Activated T-helper 1 cell treated with anti-CD3 and anti-CD28 coated beads, Interleukin-12 subunit alpha, Interleukin-12 subunit beta, Interleukin-2, Interleukin-4 antibody, amounts not matched to agents 30 ng/mL and 10 ng/mL and 1 ng/mL, durations not matched to agents 14 hours and 24 hours and 36 hours (primary cell): ENCODE measurements at places on chromosomes 16 and 17.

DNA sequence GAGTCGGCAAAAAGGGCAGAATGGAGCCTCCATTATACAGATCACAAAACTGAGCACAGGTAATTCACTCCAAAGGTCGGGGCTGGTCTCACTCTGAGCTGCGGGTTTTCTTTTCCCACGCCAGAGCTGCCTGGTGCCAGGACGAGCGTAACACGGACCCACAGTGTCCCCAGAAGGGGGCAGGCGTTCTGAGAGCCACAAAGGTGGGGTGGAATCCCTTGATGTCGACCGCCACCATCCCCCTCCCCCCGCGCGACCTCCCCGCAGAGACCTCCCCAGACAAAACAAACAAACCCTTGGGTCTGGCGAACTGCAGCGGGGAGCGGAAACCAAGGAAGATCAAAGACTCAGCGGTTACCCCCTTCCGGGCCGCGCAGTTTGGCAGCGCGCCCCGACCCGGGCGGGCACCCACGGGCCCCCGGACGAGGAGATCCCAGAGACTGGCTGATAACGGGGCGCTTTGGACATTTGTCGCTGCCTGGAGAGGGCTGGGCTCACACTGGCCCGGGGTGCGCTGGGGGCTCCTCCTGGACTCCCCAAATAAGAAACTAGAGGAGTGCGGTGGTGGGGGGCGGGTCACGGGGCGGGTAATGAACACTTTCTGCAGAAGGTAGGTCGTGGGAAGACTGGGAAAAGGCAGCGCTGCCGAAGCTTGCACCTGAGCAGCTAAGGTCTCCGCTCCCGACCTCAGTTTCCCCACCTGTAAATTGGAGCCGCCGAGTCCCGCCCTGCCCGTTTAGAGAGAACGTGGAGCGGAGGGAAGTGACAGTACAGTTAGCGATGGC is 664 bp upstream of the NKD1 start:
- DNase-seq: peak; percentile 72

GRCh38 chr16:85659805-85660511 is 28.8 kb downstream of the GINS2 start:
- DNase-seq: peak; percentile 37

- no peak for DNase-seq
Measured at GRCh38 chr17:30161601-30162000, 45.0 kb downstream of the NSRP1 start.

- no peak for DNase-seq
Measured at GRCh38 chr17:45060382-45060796, 728 bp upstream of the NMT1 start.

DNA sequence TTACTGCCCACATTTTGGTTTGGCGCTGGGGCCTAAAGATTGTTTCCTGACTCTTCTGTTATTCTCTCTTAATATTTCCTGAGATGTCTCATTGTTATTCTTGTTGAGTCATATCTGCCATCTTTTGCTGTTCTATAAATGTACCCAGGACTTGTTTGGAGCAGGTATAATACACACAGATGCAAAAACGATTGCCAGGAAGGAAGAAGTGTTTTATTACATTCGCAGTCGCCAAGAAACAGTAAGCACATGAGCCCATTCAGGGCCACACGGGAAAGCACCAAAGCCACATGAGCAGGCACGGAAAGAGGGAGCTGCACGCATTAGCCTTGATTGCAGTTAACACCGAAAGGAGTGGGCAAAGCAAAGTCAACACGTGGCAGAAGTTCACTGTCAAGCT is 70.2 kb downstream of the ARHGAP44 start:
- no peak for DNase-seq

- no peak for DNase-seq
Measured at GRCh38 chr17:74452033-74452840, 14.2 kb upstream of the CD300A start.

GRCh38 chr16:52727441-52727840 is 180.5 kb upstream of the TOX3 start:
- no peak for DNase-seq

DNA sequence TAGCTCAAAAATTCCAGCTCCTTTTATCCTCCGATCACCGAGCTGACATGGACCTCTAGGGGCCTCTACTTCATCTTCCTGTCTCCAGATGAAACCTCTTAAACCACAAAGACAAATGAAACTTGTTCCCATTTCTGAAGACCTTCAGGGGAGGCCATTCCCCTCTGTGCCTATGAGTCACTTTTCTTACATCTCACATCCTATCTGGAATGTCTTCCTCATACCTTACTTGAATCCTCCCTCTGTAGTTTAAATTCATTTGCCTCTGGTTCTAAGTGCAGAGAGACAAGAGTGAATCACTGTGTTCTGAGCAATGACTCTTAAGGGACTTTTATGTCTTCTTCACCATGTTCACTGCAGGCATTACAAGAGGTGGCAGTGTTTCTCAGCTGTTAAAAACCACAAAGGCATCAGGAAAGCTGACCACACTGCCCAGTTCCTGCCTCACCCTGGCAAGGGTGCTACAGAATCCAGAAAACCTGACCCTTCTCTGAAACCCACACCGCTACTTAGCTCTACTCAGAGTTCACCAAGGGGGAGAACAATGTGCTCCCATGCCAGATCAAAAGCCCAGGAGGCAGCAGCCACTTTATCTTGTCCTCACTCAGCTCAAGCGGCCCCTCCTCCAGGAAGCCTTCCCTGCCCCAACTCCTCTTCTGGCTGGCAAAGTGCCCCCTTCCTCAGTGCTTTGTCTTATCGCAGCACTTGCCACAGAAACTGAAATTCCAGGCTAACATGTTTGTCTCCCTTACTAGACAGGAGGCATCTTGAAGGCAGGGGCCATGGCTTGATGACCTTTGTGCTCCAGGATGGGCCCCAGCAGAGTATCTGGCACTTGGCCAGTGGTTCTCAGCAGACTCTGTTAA is 6.4 kb downstream of the CUEDC1 start:
- DNase-seq: no peak

DNA sequence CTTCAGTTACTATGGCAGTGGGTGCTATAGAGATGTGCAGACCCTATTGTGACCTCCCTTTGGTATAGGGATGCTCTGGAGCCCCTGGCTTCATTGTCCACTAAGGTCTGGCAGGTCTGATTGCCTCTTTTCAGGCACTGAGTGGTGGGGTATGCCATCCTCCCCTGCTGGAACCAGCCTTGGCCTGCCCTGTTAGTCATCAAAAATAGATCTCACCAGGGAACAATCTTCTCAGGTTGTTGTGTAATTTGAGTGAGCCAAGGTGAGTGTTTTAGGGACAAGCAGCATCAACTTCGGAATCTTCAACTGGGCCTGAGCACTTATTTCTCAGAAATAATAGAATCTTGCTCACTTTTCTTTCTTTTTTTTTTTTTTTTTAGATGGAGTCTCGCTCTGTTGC is 19.6 kb downstream of the HMOX2 start:
- DNase-seq: no peak

DNA sequence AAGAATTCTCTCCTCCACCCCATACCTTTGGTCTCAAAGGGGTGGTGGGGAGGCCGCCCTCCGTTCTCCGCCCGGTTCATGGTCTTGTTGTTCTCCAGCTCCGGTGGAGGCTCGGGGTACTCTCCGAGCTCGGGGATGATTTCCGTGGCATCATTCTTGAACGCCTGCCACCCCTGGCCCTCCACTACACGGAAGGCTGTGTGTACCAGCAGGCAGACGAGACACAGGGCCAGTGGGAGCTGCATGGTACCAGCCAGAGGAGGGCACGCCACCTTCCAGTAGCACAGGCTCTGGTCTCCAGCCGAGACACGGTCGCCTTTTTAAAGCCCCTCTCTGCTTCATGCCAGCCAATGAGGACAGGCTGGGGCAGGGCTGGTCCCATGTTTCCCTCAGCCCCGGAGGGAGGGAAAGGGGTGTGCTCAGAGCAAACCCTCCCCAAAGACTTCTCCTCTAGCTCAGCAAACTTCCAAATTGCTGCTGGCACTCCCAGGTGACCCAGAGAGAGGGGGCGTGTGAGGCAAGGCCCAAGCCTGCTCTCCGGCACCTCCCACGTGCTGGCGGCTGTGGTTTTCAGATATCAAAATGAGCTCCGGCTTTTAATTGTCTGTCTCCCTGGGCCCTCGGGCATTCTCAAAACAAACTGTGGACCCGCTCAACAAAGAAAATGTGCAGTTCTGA is at the start of gene SOST:
Gene SOST, minus strand, starts transcription at position 295 of the 678 bp plus-strand sequence. Its CDS starts 50 bp downstream, at position 245.
- no peak for DNase-seq

DNA sequence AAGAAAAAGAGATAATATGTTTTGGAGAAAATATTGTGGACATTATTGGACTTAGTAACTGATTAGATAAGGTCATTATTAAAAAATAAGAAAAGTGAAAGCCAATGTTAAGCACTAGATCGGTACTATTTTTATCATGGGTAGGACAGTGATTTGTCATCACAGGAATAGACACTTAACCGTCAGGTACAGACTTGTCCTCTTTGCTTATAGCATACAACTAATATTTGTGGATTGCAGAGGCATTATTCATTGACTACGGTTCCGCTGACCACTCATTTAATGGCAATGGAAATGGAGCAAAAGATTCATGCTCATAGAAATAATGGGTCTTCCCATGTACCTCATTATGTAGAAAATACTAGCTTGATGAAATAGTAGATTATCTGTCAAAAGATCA is 596.3 kb upstream of the CA10 start:
- DNase-seq: no peak

GRCh38 chr16:7086822-7087616 is 245.6 kb upstream of the RBFOX1 start:
- no peak for DNase-seq

DNA sequence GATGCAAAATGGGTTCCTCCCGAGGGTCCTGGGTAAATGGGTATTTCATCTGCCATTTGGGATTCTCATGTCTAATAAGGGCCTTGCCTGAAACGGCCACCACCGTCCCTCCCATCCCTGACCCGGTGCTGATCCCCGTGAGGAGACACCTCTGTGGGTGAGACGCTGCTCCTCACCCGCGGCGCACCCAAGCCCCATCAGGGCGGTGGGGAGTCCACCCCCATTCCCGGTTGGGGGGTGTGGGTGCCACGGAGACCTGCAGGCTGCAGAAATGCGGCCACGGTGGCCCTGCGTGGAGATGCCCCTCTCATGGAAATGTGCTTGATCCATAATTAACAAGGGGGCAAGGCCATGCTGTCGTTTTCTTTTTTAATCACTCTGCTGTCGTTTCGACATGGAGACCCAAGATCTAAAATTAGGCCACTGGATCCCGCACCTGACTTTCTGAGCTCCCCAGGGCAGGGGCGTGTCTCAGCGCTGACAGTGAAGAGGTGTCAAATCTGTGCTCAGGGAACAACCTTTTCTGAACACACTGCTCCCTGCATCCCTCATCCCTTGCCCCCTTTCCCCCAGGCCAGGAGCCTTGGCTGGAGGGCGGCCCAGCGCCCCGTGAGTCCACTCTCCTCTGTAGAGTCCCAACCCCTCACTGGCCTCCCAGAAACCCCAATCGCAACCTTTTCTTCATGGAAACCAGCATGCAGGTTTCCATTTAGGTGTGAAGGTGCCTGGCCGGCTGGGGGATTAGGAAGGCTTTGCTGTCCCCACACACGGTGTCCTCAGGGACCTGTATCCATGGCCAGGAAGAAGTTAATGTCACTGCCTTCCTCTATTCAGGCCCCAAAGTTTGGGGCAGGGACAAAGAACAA is 38.9 kb downstream of the PEMT start:
- no peak for DNase-seq

DNA sequence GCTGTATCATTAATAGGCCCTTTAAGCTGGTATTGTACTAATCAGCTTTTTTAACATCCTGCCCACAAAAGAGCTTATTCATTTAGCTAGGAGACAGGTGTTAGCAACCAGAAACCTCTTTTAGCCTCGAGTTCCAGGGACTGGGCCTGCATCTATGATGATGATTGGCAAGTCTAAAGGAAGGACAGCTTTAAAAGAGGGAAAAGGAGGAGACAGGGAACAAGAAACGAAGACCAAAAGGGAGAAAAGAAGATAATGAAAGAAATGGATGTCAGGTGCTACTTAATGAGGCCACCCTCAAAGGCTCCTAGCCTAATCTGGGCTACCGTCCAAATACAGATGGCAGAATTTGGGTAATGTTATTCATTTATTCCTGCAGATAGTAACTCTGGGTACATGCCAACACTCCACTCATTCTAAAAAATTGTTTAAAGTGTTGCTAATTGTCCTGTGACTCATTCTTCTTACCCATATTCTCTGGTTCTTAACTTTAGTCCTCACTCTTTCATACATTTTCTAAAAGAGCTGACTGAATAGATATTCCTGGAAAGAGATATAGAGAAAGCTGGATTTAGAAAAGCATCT is 18.7 kb upstream of the RFFL start:
- no peak for DNase-seq

DNA sequence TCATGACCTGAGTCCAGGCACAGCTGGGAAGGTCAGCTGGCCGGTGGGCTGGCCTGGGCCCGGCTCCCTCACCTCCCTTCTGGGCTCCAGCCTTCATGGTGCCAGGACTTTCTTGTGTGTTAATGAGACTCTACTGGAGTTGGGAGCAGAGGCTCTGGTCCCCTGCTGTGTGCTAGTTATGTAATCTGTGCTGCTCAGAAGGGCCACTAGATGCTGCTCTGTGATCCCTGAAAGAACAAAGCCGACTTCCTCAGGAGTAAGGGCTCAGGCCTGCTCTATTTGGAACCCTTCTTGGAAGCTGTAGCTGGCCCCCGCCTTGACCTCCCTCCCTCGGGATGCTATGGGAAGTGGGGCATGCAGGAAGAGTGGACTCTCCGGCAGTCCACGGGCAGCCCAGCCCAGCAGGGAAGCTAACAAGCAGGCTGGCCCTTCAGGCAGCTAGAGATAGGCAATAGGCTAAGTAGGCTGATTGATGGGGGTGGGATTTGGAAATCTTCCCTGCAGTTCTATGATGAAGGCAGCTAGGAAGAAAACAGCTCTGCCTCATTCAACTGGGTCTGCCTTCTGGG is 3.3 kb upstream of the CDK5R1 start:
- no peak for DNase-seq

- peak; percentile 29 for DNase-seq
Measured at GRCh38 chr17:76540381-76541300, 797 bp downstream of the PRCD start.

DNA sequence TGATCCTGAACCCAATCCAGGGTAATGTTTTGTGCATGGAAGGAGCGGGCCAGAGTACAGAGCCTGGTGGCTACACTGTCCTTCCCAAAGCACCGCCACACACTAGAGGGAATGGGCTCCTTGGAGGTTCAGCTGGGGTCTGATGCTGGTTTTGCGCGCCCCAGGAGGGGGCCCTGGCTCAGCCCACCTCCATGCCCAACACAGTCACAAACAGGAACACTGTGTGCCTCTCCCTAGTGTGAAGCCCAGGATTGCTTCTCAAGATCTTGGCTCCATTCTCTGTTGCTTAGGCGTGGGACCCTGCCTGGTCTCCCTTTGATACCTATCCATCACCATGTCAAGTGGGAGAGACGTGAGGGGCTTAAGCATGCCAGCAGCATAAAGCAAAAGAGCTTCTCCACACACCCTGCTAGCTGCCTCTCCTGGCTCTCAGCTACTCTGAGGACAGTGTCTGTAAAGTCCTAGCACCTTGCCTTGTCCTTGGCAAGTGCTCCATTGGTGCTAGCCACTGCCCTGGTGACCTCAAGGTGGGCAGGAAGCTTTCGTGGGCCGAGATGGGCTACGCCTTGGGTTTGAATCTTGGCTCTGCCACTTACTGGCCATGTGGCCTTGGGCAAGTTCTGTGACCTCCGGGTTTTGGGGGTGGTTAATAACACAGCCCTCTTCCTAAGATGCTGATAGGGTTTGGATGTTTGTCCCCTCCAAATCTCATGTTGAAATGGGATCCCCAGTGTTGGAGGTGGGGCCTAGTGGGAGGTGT is 122.2 kb downstream of the C16orf78 start:
- no peak for DNase-seq

- DNase-seq: no peak
Measured at GRCh38 chr16:21283521-21284289, 5.6 kb upstream of the CRYM start.

GRCh38 chr17:5897275-5897911 is 172.8 kb upstream of the WSCD1 start:
- DNase-seq: no peak
